ENCODE measurements at places on chromosomes 3 and 15. TPM values are rescaled to one million over a fixed set of nuclear protein-coding genes. Genes with fewer than 3 reads are reported as not detected.

GRCh38 chr3:89373434-89373833 lies 266.0 kb downstream of the EPHA3 start:
- no peak for DNase-seq

DNA sequence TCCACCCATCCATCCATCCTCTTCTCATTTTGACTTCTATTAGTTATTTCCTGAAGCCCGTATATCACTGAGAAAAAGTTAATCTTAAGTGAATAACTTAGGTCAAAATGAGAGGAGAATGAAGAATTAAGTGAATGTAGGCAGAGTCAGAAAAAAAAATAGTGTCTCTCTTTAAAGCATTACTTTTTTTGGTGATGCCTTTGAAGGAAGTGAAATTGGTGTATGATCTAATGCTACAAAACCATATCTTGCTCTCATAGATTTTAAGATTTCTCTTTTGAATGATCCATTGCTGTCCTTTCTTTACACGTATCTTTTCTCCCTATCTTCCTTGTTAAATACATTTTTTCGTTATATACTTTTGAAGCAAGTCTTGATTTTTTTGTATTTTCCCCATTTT lies 23.4 kb downstream of the FNDC3B start:
- DNase-seq: no peak

DNA sequence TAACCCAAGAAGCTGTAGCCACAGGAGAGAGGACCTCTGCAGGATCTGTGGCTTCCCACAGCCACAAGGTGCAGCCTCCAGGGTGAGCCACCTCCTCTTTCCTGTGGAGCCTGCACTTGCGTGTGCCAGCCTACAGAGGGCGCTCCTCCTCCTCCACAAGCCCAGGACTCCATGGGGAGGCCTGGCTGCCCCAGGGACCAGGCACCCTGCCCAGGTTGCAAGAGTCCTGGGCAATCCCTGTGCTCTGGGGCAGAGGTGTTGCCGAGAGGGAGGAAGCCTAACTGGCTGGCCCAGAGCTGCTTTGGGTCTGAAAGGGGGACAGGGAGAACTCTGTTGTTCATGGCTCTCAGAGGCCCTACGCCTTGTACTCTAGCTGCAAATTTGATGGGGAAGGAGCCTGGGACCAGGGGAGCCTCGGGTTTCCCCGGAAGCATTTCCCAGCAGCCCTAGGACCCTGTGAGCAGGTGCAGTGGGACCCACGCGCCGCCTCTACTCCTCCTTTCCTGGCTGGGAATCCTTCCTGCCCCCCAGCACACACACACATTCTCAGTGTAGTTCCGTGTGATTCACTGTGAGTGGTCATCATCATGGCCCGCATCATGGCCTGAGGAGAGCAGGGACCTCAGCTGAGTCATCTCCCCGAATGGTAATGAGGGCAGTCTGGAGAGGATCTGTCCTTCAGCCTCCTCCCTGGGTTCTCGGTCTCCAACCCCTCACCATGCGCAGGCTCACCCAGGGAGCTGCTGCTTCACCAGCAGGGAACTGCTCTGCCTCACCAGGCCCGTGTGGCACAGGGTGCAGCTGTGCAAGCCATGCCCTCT lies 24.3 kb downstream of the TBC1D21 start:
- peak; percentile 66 for DNase-seq

- peak; percentile 8 for DNase-seq
Observed at GRCh38 chr3:188037195-188037718, 116.7 kb upstream of the LPP start.

- DNase-seq: no peak
Observed at GRCh38 chr3:181541414-181541813, 170.3 kb upstream of the SOX2 start.

Gene RARB
- total RNA-seq: 11.7 TPM

DNA sequence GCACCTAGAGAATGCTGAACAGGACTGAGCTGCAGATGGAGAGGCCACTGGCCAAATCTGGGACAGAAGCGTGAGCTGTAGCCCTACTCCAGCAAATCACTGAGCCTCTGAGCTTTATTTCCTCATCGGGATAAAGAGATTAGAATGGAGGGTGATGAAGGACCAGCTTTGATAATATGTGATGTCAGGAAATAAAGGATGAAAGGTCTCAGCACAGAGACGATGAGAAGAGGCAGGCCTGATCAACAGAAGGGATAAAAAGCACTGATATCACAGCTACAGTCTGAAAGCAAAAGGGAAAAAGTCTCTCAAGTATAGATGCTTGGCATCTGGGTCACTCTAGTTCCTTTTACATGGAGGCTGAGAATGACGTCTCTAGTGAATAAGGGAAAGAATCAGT lies 70.0 kb downstream of the DHX30 start:
- DNase-seq: no peak

Gene ERC2
- 0.81 TPM for total RNA-seq

DNA sequence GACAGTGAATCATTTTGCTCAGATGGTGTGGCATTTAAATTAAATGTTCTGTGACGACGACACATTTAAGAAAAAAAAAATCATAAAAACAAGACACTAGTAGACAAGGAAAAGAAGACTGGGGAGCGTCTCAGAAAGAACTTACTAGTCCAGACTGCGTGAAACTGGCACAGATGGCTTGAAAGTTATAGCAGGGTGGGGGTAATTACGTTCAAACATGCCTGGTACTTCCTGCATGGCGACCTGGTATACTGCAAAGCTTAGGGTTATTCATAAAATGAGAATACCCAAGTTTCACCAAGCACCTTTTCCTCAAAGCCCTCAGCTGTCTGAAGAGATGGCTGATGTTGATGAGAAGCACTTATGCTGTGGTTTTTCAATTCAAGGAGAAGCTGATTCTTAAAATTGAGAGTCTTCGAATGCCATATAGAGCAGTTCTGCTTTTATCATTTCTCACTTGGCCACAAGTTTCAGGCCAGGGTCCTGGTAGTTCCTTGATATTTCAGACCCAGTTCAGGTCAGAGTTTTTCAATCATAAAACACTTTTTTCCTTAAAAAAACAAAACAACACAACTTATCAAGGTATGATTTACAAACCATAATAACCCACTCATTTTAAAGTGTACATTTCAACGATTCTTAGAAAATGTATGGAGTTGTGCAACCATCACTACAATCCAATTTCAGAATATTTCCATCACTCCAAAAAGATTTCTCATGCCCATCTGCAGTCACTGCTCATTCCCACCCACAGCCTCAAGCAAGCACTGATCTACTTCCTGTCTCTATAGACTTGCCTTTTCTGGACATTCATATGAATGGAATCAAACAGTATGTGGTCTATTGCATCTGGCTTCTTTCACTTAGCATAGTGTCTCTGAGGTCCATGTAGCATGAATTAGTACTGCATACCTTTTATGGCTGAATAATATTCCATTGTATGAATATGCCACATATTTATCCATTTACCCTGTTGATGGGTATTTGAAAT lies 24.7 kb downstream of the PCOLCE2 start:
- DNase-seq: no peak

Gene KBTBD13
- total RNA-seq: not detected

Gene GAP43
- total RNA-seq: not detected

Gene C3orf20
- total RNA-seq: not detected

DNA sequence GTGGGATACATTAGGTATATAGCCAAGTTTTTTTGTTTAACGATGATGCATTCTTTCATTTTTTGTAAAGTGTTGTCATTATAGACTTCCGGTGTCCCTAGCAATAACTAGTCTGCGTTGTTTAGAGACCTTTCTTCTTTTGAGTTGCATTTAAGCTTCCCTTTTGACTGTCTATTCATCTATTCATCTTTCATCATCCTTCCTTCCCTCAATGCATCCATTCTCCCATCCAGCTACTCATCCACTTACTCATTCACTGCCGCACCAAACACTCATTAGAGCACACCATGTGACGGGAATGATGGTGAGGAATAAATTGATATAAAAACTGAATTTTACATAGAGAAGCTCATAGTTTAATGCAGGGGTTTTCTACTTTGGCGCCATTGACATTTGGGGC lies 32.9 kb downstream of the OR4F15 start:
- no peak for DNase-seq

Gene DUOXA2
- not detected for total RNA-seq

Gene SLC22A13
- total RNA-seq: not detected

GRCh38 chr15:76982756-76983155 lies 12.2 kb upstream of the PSTPIP1 start:
- no peak for DNase-seq

Gene OXTR
- total RNA-seq: 5.3 TPM

Gene RPL32
- 400 TPM for total RNA-seq

- no peak for DNase-seq
Observed at GRCh38 chr15:79065706-79066376, 24.7 kb downstream of the RASGRF1 start.

DNA sequence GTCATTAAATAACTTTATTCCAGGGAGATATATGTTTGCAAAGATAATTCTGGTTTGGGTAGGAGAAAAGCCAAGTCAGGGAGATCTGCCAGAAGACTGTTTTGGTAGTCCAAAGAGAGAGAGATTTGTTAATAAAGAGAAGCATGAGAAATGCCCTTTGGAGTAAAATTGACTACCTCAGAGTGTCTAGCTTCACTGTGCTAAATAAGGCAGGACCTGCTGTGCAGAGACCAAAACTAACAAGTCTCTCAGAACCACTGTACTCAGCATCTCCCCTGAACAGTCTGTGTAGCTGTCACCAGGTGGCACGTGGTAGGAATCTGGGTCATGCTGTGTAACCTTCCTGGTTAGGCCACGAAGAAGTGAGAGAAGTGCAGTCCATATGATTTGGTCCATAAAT lies 31.6 kb upstream of the SLC35G2 start:
- peak; percentile 38 for DNase-seq

DNA sequence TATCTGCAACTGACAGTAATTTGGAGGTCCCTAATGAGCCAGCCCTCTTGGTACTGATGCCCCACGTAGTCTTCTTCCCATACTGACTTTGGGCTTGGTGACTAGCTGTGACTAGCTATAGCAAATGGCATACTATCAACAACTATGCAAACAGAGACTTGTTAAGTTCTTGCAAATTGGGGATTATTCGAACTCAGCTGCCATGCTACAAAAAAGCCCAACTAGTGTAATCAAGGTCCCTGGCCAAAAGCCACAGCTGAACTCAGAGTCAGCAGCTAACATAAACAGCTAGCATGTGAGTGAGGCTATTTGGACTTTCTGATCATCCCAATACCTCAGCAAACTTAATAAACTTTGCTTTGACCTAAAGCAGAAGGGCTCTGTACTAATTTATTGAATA lies 121.2 kb upstream of the PLXND1 start:
- DNase-seq: no peak

Gene GOLGA8G
- 0.25 TPM for total RNA-seq

Gene MESP2
- total RNA-seq: not detected

DNA sequence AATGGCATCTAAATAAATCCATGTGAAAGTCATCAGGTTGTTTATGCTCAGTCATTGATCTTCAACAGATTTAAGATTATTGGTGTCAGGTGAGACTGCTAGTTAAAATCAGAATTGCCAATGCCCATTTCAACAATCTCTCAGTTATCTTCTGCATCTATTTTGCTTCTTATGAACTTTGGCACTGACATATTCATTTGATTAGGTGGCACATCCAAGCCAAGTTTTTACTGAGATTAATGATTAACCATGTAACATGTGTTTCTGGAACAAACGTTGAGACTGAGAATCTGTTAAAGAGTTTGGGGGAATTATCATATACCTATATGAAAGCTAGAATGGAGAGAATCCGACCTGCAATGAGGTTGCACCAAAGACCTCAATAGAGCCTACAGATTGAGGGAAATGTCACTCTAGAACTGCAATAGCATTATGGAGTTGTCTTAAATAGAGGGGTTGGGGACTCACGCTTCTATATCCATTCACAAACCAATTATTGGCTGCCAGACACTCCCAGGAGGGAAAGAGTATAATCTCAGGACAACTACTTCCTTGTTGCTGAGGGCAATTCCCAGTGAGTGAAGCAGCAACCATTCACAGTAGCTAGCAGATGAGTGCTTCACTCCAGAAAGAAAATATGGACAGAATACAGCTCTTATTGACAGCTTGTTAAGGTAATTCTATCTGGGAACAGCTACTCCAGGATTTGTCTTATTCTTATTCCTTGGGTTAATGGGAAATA lies 891.3 kb downstream of the SQOR start:
- no peak for DNase-seq

Gene NR2C2
- 17.8 TPM for total RNA-seq

Gene ERICH6
- not detected for total RNA-seq

DNA sequence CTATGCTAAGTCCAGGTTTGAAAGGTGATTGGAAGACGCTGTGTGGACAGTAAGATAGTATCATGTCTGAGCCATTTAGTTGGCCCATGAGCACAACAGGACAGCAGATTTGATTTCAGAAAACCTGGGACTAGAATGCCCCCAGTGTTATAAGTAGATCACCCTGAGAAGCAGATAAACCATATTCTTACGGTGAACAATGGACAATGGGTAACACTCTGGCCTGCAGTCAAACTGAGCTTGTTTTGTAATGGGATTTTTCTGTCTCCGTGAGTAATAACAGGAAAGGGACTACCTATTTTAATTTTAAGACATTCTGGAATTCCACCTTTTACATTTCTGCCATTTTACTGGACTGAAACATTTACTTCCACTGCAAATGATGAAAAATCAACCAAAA lies 71.5 kb downstream of the LDHAL6B start:
- DNase-seq: no peak

Gene GUCA1C
- total RNA-seq: not detected

DNA sequence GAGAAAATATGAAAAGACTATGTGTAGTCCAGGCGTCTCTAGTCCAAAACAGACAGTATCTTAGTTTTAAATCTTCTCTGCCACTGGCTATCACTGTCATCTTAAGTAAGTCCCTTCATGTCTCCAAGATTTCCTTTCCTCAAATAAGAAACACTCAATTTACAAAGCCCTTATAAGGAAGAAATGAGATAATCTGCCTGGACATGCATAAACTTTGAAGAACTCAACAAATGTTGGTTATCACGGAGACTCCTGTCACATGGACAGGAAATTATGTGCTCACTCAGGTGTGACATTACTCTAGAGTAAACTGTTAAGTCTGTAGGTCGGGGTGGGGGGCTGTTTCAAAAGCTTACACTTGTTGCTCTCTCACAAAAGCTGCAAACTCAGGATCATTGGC lies 91.9 kb downstream of the IMPG2 start:
- DNase-seq: no peak

Gene PLSCR4
- total RNA-seq: 7.8 TPM

GRCh38 chr3:101791778-101792177 lies 12.8 kb downstream of the NXPE3 start:
- no peak for DNase-seq

Gene ZMYND10
- total RNA-seq: not detected

GRCh38 chr15:90482124-90483011 lies 47.4 kb upstream of the CRTC3 start:
- peak; percentile 51 for DNase-seq

Gene PYGO1
- total RNA-seq: 9.9 TPM

- no peak for DNase-seq
Observed at GRCh38 chr3:72494626-72495025, 353.6 kb downstream of the SHQ1 start.

GRCh38 chr15:59591356-59591755 lies 20.2 kb upstream of the GCNT3 start:
- DNase-seq: no peak

- no peak for DNase-seq
Observed at GRCh38 chr3:55441499-55441898, 45.6 kb downstream of the WNT5A start.
